ENCODE measurements at places on chromosomes 2 and 18.

DNA sequence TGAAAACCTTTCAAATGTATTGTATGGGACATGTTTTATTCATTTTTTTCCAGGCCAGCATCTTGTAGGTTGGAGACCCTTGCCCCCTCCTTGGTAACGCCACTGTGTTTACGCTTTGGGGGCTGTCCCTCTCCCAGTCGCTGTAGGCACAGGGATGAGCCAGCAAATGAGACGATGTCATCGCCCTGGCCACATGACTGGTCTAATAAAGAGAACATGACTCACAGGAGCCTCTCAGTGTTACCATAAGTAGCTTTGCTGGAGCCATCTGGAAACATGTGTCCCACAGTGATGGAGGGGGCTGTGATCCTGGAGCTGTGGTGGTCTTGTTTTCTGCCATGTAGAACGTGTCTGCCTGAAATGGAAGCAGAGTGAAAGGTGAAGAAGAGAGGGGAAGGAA lies 78.9 kb downstream of the CD8B2 start:
- DNase-seq: no peak

GRCh38 chr2:23042216-23042906 lies 342.6 kb upstream of the KLHL29 start:
- DNase-seq: no peak

- DNase-seq: peak; percentile 42
Measured at GRCh38 chr2:85936421-85937068, 47.8 kb upstream of the ST3GAL5 start.

GRCh38 chr2:50748671-50749070 lies 283.3 kb downstream of the NRXN1 start:
- DNase-seq: peak; percentile 44

DNA sequence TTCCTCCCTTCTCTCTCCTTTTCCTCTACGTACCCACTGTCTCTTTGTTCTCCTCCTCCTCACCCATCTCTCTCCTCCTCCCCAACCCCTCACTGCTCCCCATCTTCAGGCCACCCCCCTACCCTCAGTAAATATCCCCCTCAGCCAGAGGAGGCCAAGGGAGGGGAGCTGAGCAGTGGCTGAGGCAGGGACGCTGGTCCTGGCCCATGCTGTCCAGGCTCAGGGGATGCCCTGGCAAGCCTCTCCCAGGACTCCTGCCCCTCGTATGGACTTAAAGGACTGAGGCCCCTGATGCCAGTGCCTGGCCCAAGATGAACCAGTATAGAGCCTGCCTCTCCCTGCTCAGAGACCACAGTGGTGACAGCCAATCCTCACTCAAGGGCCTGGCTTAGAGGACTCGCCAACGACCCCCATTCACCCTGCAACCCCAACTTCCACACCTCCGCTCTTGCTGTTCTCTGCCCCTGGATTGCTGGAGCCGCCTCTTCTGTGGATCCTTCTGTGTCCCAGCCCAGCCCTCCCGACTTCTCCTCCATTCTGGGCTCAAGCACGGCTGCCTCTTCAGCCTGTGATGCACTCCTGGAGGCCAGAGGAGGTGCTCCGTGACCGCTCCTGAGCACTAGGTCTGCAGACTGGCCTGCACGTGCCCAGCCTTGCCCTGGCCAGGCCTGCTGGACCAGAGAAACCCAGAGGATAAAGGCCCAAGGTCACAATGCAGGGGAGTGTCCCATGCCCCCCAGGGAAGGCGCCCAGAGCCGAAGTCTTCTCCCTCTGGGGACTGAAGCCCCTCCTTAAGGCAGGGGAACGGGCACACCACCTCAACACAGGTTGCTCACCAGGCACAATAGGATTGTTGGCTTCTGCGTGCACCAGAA lies 9.5 kb upstream of the DUSP2 start:
- DNase-seq: no peak

GRCh38 chr2:66405473-66405872 lies 29.5 kb upstream of the MEIS1 start:
- peak; percentile 4 for DNase-seq

DNA sequence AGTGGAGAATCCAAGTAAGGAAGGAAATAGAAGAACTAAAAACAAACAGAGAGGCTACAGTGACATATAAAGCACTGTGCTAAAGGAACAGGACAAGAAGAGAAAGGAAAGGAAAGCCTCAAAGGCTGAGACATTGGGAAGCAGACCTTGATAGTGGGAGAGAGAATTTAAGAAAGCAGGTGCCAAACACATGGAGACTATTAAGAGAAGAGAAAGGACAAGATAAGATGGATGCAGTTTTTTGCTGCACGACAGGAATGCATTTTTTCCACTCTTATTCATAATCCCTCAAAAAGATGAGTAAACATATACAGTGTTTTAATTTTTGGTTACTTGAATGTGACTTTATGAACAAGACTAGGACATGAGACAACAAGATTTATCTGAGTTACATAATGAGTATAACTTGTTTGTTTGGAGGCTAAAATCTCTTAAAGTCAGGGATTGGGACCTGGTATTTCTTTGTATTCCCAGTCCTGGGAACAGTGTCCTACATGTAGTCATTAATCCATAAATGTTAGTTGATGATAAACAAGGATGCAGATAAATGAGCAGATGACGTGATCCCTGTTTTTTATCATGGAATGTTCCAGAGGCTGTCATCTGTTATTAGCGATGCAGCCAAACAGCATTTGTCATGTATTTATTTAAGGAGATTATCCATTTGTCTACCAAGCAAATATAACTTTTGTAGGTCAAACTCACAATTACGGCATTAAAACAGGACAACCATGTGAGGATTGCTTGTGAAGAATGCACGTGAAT lies 141.7 kb downstream of the DNER start:
- no peak for DNase-seq

- DNase-seq: no peak
Measured at GRCh38 chr2:55136138-55136541, 85.9 kb upstream of the RTN4 start.

- DNase-seq: peak; percentile 37
Measured at GRCh38 chr18:26386441-26386840, 160.2 kb downstream of the TAF4B start.

DNA sequence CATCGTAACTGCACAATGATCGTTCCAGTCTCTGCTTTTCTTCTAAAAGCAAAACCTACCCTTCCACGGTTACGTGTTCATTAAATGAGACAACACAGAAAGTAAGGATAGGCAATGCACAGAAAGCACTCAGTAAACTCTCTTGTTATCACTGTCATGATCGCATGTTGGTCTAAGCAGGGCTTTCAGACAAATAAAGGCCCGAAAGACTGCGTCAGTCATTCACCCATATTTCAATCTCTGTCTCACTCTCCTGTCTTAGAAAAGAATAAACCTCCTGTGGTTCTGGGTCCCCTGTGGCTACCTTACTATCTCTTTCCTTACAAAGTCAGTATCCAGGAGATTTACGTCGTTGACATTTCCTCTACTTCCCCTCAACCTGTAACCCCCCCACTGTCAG lies 160.9 kb downstream of the VAPA start:
- DNase-seq: no peak

DNA sequence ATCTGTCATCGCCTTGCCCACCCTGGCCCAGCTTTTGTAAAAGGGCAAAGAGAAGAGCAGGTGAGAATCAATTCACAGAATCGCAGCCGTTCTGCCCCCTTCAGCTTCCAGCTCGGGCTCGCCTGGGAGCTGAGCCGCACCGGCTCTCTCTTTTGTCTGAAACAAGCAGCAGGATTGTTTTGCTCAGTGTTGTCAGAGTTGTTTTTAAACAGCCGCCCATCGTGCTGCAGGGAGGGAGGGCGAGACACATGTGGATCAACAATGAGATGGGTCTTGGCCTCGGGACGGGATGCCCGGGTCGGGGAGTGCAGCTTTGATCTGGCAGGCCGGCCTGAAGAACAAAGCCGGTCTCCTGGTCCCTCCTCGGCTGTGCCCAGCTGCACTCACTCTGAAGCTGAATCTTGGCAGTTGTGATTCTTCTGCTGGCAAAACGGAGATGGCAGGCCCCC lies 39.7 kb upstream of the HDAC4 start:
- no peak for DNase-seq

- no peak for DNase-seq
Measured at GRCh38 chr2:9318461-9319337, 104.6 kb downstream of the ITGB1BP1 start.

GRCh38 chr2:240162032-240162431 lies 21.6 kb upstream of the OTOS start:
- DNase-seq: no peak

DNA sequence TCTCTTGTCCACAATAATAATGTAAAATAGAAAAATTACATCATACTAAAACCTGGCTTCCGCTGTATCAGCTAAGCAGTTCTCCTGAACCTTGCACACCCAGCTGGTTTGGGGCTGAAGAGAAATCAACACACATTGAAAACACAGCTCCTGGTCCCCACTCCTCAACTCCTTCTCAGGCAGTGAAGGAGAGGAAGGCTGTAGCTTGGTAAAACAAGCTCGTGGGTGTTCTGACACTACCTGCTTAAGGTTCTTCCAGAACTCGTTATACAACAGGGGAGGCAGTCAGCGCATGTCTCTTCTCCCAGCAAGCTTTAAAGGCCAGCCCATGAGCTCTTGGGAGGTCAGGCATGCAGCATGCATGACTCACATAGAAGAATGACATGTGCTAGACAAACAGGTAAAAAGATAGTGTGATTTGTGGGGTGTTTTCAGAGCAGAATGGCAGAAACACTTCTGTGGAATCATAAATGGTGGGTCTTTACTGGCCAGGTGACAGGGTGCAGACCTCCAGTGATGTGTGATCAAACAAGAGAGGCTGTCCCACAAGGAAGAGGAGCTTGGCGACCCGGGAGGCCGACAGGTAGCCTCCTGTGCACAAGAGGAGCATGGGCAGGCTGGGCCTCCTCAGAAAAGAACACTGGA lies 69.1 kb downstream of the UXS1 start:
- DNase-seq: no peak

GRCh38 chr18:36075862-36076587 lies 8.7 kb upstream of the RPRD1A start:
- peak; percentile 58 for DNase-seq

- no peak for DNase-seq
Measured at GRCh38 chr2:207049122-207049521, 109.8 kb downstream of the CPO start.

DNA sequence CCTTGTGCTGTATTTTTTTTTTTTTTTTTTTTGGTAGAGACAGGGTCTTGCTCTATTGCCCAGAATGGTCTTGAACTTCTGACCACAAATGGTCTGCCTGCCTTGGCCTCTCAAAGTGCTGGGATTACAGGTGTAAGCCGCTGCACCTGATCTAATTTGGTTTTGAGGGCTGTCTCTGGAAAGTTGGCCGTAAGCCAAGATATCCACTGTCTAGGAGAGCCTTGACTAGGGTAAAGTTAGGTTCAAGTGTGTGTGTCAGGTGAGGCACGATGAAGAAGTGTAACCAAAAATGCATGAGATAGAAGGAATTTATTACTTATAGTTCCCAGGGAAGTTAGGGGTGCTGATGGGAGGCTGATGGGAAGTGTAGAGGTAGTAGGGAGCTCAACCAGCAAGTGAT lies 46.7 kb downstream of the INO80C start:
- DNase-seq: no peak
